Activated CD8-positive, alpha-beta memory T cell treated with anti-CD3 and anti-CD28 coated beads for 4 hours (primary cell): ENCODE measurements at places on chromosomes 7 and 10.

GRCh38 chr7:115099906-115100305, 178.0 kb downstream of the MDFIC start:
- no peak for DNase-seq

DNA sequence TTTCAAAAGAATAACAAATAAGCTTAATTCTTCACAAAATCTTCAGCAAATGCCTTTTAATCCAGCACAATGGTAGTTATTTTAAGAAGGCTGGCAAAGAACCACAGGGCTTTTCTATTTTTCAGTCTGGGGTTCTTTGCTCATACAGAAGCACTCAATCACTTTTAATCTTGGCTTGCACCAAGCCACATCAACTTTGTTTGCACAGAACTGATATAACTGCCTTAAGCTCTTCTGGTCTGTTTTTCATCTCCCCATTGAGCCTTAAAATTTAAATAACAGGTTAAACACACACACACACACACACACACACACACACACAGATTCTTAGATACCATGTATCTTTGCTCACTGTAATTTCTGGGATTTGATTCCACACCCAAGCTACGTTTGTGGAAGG, 377.0 kb downstream of the GATA3 start:
- DNase-seq: no peak

DNA sequence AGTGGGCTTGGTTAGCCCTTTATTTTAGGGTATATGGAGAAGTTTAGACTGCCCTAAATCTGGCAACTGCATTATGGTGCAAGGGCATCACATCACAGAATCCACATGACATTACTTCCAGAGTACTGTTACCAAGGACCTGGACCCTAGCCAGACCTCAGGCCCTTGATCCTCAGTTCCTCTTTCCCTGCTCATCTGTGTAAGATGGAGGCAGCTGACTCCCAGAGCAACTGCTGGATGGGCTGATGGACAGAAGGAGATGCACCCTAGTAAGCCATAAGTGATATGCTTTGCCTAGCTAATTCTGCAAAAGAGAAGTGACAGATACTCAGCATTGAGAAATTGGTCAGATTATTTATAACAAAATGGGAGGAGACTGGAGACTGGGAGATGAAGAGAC, 131.7 kb downstream of the DYNC1I1 start:
- no peak for DNase-seq

- DNase-seq: no peak
These were observed 37.2 kb downstream of the PRSS2 start for GRCh38 chr7:142807855-142808460.

DNA sequence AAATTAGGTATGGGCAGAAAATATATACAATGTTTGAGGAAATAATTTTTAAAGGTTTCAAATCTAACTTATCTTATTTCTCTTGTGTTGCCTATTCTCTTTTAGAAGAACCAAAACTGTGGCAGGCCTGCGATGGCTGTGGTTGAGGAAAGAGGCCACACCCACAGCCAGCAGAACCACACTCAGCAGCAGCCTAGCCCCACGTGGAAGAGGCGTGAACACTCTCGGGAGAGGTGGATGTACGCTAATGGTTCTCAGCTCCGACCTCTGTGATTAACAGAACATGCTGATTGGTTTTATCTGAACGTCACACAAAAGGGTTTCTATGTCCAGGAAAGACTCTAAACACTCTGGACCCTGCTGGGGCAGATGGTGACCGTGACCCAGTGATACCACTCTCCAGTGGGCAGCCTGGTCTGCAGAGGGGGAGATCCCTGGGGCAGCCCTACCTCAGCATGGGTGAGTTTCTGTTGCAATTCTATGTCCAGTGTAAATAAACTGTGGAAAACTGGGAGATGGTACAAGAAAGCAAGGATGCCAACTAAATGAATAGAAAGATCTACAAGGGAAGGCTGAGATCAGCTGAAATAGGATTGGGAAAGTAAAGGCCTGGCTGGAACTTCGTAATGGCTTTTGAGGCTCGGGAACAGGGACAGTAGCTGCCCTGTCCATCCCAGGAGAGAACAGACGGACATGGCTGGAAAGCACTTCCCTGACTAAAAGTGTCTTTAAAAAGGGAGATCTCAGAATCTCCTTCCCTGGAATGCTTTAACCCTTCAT, 26.6 kb downstream of the DIP2C start:
- DNase-seq: no peak

DNA sequence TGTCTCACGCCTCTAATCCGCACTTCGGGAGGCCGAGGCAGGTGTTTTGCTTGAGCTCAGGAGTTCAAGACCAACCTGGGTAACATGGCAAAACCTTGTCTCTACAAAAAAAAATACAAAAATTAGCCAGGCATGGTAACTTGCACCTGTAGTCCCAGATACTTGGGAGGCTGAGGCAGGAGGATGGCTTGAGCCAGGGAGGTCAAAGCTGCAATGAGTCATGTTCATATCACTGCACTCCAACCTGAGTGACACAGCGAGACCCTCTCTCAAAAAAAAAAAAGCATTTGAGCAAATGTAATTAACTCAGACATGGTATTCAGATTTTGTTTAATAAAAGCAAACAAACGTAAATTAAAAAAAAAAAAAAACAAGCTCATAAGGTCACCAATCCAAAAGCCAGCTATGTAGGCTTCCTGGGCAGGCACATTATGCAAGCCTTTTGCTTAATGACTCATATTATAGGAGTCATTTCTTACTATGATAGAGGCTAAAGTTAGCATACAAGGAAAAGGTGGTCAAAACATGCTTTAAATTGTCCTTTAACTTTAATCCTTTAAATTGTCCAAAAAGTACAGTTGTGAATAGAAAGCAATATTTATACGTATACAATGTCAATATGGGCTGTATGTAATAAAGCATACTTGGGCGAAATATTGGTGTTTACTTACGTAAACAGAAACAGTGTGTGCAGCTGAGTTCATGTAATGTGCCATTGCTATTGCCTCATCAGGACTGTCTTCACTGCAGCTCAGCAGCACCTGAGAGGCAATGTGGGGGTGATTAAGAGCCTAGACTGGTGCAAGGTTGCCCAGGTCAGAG, 13.0 kb downstream of the AKR1D1 start:
- DNase-seq: no peak

GRCh38 chr10:124146483-124146882, 53.1 kb upstream of the CHST15 start:
- DNase-seq: no peak

DNA sequence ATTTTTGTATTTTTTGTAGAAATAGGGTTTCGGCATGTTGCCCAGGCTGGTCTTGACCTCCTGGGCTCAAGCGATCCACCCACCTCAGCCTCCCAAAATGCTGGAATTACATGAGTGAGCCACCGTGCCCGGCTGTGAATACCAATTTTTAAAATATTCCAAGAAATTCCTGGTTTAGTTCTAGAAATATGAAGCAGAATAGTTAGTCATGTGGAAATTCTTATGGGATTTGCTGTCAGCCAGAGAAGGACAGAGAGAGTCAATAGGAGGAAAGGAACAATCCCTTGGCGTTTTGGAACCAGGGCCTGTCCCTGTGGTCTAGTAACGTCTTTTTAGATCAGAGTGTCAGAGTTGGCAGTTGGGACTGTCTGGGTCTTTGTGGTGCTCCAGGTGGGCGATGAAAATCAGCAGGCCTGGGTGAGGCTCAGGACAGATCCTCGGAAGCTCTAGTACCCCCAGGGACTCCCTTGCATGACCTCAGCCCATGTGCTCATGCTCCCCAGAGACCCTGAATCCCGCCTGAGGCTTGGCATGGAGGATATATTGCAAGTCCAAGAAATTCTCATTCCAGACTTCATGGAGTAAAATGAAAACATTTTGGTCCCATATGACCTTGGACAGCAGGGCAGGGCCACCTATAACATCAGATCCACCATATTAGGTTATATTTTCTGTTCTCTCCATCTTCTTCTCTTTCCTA, 7.8 kb downstream of the NODAL start:
- no peak for DNase-seq
